ENCODE measurements at places on chromosomes 12 and 14.

GRCh38 chr12:31783996-31784645 lies 55.3 kb upstream of the AMN1 start:
- no peak for DNase-seq

DNA sequence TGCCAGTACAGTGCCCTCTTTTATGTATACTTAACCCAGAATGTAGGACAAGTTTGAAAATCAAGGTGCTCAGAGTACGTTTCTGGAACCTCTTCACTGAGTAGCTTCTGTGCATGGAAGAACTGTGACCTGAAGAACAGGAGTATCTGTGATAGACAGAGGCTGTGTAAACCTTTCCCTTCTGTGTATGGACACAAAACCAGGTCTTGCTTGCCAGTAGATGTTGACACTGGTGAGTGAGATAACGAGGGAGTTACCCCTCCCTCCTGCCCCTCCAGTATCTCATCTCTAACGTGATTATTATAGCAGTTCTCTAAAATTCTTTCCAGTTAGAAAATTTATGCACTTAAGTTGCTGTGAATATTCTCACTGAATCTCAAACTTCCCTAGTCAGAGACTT lies 170.8 kb downstream of the RPL10L start:
- no peak for DNase-seq

GRCh38 chr12:49041881-49042484 lies 18.6 kb downstream of the KMT2D start:
- no peak for DNase-seq

DNA sequence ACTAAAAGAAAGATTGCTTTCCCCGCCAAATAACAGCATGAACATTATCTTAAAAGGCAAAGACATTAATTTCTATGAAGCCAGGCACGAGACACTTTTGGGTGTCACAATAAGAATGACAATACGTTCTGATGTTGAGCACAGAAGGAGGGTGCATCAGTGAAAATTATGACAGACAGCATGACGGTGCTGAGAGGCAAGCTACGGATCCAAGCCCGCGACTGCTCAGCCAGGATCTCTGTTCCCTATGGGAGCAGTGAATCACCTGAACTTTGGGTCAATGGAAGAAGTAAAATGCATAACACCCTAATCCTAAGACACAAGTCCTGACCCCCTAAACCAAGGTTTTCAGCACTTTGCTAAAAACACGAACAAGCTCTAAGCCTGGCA lies 51.7 kb downstream of the SLC25A47 start:
- no peak for DNase-seq

GRCh38 chr14:34438438-34438837 lies 23.6 kb downstream of the SPTSSA start:
- no peak for DNase-seq

DNA sequence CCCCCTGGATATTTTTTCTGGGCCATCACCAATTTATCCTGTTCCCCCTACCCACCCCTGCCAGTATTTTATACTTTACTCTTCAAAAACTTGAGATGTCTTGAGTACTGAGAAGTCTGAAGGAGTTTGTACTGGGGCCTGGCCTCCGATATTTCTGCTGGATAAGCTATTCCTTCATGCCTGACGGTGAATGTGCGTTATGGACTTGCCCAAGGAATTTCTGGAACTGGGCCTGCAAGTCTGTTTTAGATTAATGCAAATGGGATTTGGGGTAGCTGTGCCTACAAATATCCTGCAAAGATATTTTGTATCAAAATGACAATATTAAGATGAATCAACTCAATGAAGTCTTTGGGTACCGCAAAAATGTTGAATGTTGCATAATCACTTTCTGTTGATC lies at the start of gene PTCSC3:
Gene PTCSC3 (minus strand): TSS at position 199 of the 400 bp plus-strand sequence.
- no peak for DNase-seq

GRCh38 chr14:95408731-95409476 lies 89.2 kb upstream of the CLMN start:
- DNase-seq: no peak

GRCh38 chr12:6215932-6216494 lies 15.8 kb downstream of the CD9 start:
- DNase-seq: no peak

DNA sequence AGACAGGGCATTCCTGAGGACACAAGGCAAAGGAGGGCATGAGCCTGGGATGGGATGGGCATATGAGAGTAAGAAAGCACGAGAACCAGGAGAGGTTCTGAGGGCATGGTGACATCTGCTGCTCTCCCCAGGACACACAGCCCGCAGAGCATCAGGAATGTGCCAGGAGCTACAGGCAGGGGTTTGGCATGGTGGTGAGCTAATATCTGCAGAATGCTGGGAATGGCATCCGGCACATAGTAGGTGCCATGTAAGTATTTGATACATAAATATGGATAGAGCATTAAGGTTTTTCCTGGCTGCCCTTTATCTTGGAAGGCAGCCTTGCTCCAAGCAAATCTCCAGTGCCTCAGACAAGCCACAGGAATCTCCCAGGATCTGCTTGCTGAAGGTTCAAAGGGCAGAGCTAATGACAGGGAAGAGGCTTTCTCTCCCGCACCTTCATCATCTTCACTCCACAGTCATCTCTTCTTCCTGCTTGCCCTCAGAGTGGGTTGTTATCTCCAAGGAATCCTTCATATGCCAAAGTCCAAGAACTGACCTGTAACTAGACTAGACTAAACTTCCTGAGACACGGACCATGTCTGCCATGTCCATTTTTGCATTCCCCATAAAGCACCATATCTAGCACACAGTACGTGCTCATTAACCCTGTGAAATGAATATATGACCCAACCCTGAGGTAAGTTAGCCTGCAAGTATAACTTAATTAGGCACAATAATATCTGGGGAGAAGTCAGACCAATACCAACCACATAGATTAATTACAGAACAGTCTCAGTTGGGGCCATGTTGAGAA lies 62.0 kb upstream of the SCN8A start:
- DNase-seq: no peak

GRCh38 chr12:81252228-81252627 lies 174.3 kb downstream of the ACSS3 start:
- DNase-seq: no peak

- DNase-seq: no peak
Observed at GRCh38 chr12:52390739-52391617, 5.5 kb upstream of the KRT84 start.

DNA sequence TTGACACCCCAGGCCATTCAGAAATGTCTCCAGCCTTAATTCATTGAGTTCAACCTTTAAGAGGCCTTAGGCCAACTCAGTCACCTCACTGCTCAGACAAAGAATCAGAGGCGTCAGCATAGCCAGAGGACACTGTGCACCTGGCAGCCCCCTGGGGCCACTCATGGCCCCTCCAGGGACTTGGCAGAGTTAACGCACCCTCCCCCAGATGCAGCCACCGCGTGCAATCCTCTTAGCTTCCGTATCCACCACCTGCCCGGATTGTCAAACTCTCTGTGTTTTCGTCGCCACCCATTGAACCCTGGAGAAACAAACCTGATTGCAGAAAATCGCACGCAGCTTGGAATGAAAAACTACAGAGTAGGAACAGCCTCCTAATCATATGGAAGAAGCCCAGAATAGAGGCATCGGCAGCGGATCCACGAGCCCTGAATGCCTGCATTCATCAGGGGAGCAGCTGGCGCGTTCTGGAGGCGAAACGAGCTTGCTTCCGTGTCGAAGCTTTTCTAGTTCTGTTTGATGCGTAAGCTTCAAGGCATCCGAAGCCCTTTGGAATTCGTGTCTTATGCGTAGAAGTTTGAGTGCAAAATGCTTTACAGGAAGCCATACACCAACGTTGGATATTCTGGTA lies 22.4 kb downstream of the BRI3BP start:
- no peak for DNase-seq

DNA sequence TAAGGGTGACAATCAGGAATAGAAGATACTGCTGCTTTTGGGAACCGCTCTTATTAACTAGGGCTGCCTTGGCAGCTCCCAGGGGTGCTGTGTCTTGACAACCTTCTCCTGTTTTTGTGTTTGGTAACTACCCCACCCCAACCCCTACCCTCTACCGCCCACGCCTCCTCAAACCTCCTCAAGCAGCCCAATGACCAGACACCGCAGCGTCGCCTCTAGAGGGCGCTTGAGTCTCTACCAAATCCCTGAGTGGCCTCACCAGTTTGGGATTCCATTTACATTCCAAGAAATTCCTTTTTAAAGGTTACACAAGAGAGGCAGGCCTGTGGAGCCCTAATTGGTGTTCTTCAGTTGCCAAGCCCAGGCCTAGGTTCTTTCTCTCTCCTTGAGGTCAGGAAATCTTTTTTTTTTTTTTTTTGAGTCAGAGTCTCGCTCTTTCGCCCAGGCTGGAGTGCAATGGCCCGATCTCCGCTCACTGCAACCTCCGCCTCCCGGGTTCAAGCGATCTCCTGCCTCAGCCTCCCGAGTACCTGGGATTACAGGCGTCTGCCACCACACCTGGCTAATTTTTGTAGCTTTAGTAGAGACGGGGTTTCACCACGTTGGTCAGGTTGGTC lies 72.4 kb upstream of the USP44 start:
- DNase-seq: peak; percentile 7

GRCh38 chr12:113891167-113891692 lies 74.9 kb downstream of the RBM19 start:
- no peak for DNase-seq

GRCh38 chr12:113228394-113229028 lies 7.2 kb downstream of the TPCN1 start:
- no peak for DNase-seq

Measured in activated CD4-positive, alpha-beta T cell treated with anti-CD3 and anti-CD28 coated beads, Interleukin-2, amount 50 U/mL, for 4 hours (primary cell).